ENCODE measurements at places on chromosomes 3 and 15.
A peak's percentile ranks its signal among the peaks of the same experiment; 100 is the strongest.

DNA sequence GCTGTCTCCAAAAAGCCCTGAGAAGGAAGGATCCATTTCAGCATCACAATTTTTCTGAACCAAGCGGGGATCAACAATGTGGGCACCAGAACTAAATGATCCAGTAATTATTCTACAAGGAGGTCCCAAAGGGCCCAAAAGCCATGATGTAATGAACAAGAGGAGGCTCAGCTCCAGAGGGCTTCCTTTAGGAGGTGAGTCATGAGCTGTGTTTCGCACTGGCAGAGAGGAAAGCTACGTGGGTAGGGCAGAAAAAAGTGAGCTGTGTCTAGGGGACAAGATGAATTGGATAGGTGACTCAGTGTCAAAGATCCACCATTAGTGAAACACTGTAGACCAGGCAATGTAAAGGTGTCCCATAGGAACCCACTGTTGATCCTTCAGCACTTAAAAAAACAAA is 113.4 kb downstream of the RORA start:
- DNase-seq = no peak

GRCh38 chr3:163327086-163327485 is 1751.2 kb downstream of the SI start:
- DNase-seq = no peak

- DNase-seq = no peak
Measured at GRCh38 chr3:71916747-71917369, 131.9 kb upstream of the PROK2 start.

- DNase-seq = no peak
Measured at GRCh38 chr3:4561661-4562060, 68.5 kb downstream of the ITPR1 start.

DNA sequence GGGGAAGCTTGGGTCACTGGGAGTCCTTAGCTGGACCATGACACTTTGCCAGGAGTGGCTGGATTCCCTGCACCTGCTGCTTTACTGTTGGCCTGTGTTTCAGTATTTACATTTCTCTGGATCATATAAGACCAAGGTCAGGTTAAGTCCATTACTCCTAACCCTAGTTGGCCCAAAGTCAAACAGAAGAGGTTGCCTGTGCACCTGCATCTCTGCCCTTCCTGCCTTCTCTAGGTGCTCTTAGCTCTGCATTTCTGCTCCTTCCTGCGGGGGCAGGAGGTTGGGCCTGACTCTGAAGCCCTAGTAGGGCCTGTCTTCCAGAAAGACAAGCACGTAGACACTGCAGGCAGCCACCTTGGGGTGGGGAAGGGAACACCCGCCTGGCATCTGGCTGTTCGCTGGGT is 124.3 kb downstream of the RPLP1 start:
- peak; percentile 30 for DNase-seq

GRCh38 chr3:56318891-56319290 is 149.4 kb downstream of the ERC2 start:
- DNase-seq = no peak

GRCh38 chr15:68525815-68526214 is 53.0 kb upstream of the CORO2B start:
- no peak for DNase-seq

- no peak for DNase-seq
Measured at GRCh38 chr15:68691705-68692104, 112.9 kb downstream of the CORO2B start.

GRCh38 chr15:70582143-70582945 is 181.0 kb downstream of the UACA start:
- DNase-seq = no peak

DNA sequence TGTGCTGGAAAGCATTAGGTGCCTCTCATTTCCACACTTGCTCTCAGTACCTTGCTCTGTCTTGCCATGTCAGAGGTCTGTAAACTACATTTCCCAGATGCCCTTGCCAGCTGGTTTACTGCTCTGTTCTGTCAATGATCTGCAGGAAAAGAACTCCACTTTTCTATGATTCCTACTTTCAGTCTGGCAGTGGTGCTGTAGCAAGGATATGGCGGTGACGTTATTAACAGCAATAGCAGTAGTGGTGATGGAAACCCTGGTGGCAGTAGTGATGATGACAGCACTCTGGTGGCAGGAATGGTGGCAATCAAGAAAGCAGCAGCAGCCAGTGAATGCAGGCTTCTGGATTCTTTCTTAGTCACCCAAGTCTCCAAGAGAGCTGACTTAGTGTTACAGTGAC is 665.2 kb downstream of the DIPK2A start:
- no peak for DNase-seq

DNA sequence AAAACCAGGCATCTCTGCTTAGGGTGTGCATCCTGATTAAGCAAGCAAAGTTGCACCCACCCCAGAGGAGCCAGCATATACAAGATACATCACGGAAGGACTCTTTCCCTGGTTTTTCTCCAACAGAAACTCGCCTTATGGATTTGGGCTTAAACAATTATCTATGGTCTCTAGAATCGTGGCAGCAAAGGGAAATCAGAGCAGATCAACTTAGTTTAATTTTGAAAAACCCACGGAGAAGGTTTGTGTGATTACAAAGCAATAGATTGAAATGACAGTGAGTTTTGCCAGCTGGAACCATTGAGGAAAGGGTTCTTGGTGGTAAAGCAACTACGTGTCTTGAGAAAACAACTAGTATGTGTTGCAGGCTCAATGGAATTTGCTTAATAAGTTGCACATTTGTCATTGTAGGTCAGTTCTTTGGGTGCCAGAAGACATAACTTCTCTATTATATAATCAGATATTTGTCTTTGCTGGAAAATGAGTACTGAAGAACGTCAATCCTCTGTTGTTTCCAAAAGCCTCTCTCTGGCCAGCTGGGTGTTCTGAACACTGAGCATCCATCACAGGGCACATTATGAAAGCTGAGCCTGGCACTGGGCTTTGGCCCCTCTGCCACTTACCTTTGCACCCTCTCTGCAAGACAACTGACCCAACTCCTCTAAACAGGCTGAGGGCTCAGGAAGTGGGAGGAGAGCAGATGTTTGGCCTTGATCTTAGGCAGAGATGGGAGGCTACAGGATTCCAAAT is 75.7 kb upstream of the FBN1 start:
- DNase-seq = no peak
